ENCODE measurements at places on chromosomes 1 and 21. TPM values are rescaled to one million over a fixed set of nuclear protein-coding genes. Genes with fewer than 3 reads are reported as not detected.

Gene UTS2
- total RNA-seq = 8.0 TPM

GRCh38 chr21:45078877-45079281, 4.5 kb downstream of the ADARB1 start:
- H3K27me3 ChIP-seq = no peaks in the 10 kb centered on the region
- DNase-seq = peak; percentile 62
- peaks cover 68% of the 10 kb centered on the region for H3K4me1 ChIP-seq
- H3K36me3 ChIP-seq = no peaks in the 10 kb centered on the region

Gene PLEKHA6
- total RNA-seq = 0.17 TPM

DNA sequence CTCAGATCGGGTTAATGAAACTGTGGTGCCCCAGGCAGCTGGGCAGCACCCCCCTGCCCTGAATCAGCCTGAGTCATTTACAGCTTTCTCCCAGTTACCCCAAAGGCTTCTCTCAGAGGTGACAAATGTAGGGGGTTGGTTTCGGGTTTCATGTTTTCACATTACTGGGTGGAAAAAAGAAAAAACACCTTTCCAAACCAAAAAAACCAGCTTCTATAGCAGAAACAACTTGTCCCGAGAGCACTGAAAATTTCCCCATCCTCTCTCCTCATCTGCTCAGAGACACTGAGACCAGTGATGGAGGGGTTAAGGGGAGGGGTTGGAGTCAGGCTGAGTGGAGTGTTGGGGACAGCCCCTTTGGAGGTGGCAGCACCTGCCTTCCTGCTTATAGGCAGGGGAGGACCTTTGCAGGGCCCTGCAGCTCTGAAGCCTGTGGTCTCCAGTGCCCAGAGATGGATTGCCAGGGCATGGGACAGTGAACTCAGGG, 15.6 kb downstream of the UTP11 start:
- H3K4me3 ChIP-seq = no peak overlapping the region
- no peaks in the 10 kb centered on the region for H3K27me3 ChIP-seq
- DNase-seq = peak; percentile 63

Gene IGSF21
- not detected for total RNA-seq

Gene SLC44A5
- 1.6 TPM for total RNA-seq

Gene IQGAP3
- total RNA-seq = 0.10 TPM

DNA sequence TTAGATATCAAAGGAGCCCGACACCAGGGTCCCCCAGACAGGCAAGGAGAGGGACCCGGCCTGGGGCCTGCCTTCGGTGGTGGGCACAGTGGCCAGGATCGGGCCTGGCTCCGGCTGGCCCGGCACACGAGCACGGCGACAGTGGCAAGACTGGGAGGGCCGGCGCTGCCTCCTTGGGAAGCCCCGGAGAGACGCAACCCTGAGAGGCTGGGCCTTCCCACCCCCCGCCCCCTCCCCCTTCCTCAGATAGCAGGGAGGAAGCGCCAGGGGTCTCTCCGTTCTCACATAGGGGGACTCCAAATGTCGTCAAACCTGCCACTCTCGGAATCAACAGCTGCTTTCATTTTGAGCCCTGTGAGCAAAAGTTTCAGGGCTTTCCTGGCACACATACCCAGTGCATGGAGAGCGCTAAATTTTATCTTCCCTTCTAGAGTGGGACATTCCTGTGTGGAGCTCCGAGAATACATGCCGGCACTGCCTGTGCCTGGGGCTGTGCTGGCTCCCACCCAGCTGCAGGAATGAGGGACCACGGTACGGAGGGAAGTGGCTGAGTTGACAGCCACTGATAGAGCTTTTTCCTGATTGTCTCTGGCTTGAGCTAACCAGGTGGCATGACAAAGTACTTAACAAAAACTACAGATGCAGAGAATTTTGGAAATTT, 62.4 kb downstream of the CD247 start:
- H3K4me1 ChIP-seq = peaks cover 74% of the 10 kb centered on the region
- DNase-seq = peak; percentile 52
- peak overlapping the region; percentile 80 for H3K4me3 ChIP-seq
- peak overlapping the region; percentile 98 for H3K27ac ChIP-seq

Gene TCHHL1
- not detected for total RNA-seq

GRCh38 chr1:58204284-58204683, 342.2 kb downstream of the OMA1 start:
- no peaks in the 10 kb centered on the region for H3K27me3 ChIP-seq
- no peaks in the 10 kb centered on the region for H3K4me1 ChIP-seq
- no peaks in the 10 kb centered on the region for H3K36me3 ChIP-seq
- no peak overlapping the region for H3K27ac ChIP-seq
- H3K4me3 ChIP-seq = no peak overlapping the region

Gene LCE3E
- not detected for total RNA-seq

DNA sequence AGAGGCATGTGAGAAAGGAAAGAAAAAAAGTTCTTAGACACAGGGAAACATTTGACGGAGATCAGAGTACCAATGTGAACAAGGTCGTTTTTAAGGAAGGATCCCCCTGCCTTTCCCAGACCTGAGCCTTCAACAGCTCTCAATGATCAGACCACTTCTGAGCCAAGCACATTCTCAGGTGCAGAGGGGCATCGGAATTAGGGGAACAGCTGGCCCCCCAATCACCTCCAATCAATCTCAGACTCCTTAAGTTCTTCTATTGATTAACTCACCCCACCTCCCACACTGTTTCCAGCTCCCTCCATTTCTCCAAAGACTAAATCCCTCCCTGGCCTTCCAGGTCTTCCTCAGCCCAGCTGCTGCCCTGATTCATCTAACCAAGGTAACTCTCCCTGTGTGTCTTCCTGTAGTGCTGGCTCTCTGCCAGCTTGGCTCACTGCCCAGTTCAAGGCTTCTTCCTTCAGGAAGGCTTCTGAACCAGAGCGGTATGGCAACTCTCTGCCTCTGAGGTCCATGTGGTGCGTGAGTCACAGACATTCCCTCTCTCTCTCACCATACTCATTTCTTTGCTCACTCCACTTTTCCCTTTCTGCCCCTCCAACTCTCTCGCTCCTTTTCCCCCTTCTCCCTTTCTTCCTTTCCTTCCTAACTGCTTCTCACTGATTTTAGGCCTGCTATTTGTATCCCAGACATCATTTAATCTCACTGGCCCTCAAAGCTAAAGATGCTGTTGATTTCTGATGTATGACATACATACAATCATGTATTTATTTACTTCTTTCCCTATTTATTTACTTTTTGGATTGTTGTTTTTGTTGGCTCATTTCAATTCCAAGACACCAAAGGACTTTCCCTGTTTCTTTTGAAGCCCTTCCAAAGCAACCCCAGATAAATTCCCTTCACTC, 18.1 kb downstream of the CFAP45 start:
- no peak for DNase-seq
- no peak overlapping the region for H3K4me3 ChIP-seq
- no peak overlapping the region for H3K27ac ChIP-seq
- no peaks in the 10 kb centered on the region for H3K36me3 ChIP-seq
- no peaks in the 10 kb centered on the region for H3K27me3 ChIP-seq
- no peaks in the 10 kb centered on the region for H3K4me1 ChIP-seq

GRCh38 chr21:31204801-31205200, 139.3 kb downstream of the TIAM1 start:
- H3K27me3 ChIP-seq = no peaks in the 10 kb centered on the region
- H3K4me3 ChIP-seq = no peak overlapping the region
- H3K27ac ChIP-seq = no peak overlapping the region
- no peaks in the 10 kb centered on the region for H3K36me3 ChIP-seq
- H3K4me1 ChIP-seq = no peaks in the 10 kb centered on the region
- no peak for DNase-seq

DNA sequence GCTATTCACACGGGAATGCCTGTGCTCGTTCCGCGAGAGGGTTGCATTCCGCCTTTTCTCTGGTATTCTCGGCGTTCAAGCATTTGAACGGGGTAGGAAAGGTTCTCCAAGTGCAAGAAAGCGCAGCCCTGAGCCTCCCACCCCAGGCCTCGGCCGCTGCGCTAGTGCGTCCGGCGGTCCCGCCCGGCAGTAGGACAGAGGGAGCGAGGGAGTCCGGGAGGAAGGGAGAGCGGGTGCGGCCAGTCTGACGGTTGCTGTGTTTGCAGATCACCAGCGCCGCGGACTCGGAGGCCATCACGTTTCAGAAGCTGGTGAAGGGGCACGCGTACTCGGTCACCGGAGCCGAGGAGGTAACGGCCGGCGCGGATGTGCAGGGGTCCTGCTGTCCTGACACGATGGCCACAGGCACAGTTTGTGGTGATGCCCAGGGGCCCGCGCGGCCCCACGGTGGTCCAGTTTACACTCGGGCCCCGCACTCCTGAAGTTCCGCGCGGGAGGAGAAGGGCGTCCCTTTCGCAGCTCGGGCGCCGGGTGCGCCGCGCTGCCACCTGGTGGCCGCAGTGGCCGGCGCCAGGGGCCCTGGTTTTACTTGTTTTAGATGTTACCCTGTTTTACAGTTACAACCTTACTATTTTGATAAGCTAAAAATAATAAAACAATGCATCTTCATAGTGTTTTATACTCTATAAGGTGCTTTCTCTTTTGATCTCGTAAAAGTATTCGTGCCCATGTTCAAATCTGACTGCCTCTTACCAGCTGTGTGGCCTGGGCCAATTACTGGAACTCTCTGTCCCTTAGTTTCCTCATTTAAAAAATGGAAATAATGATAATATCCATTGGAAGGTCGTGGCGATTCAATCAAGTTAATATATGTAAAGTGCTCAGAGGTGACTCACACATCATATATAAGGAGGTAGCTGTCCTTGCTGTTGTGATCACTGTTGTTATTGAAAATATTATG, 36.7 kb downstream of the CAPN2 start:
- peak; percentile 71 for DNase-seq
- peaks cover 15% of the 10 kb centered on the region for H3K4me1 ChIP-seq
- no peaks in the 10 kb centered on the region for H3K27me3 ChIP-seq
- H3K4me3 ChIP-seq = no peak overlapping the region

GRCh38 chr1:186511761-186512637, 51.1 kb upstream of the PDC start:
- no peak for DNase-seq
- H3K36me3 ChIP-seq = no peaks in the 10 kb centered on the region
- H3K27ac ChIP-seq = no peak overlapping the region
- no peaks in the 10 kb centered on the region for H3K27me3 ChIP-seq

DNA sequence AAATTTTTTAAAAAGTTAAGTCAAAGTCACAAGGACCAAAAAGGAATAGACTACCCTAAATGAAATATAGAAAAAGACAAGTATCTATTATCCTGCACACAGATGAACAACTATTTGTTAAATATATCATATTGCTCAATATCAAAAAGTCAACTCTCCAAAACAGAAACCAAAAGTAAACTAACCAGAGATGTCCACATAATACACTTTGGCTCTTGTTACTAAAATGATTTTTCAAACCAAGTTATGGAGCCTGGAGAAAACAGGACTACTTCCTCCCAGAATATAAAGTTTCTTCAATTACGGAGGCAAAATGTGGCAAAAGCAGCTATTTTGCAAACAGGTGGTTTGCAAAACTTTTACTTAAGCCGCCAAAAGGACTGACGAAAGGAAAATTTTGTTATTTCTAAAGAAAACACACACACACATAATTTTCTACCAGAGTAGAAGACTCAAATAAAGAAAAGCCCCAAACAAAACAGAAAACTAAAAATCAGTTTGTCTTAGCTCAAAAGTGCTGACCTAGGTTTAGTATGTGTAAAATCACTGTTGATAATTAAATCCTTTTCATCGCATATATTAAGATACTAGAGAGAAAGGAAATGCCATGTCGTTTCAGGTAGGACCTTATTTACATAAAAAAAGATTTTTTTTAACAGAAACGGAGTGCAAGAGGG, 1.1 kb downstream of the DPYD start:
- H3K27ac ChIP-seq = peak overlapping the region; percentile 88
- peaks cover 30% of the 10 kb centered on the region for H3K4me1 ChIP-seq
- no peaks in the 10 kb centered on the region for H3K27me3 ChIP-seq
- peak overlapping the region; percentile 99 for H3K4me3 ChIP-seq

DNA sequence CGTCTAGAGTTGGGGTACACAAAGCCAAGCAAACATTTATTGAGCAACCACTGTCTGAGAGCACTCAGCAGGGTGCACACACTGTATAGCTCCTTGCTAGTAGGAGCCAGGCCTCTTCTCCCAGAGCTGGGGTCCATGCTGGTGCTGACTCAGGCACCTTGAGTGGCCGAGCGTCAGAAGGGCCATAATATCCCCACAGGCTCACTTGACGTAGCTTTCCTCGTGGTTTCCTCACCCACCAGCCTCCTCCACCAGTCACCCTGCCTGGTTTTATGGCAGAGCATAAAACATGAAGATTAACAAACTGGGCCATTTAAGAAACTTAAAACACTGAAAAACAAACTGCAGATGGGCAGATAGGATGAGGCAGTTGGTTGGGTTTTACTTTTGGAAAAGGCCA, 361.5 kb downstream of the HHAT start:
- no peaks in the 10 kb centered on the region for H3K27me3 ChIP-seq
- no peaks in the 10 kb centered on the region for H3K4me1 ChIP-seq
- no peaks in the 10 kb centered on the region for H3K36me3 ChIP-seq

Gene S100A8
- total RNA-seq = not detected

- H3K36me3 ChIP-seq = no peaks in the 10 kb centered on the region
- no peak overlapping the region for H3K27ac ChIP-seq
- peaks cover 10% of the 10 kb centered on the region for H3K27me3 ChIP-seq
- H3K4me3 ChIP-seq = no peak overlapping the region
- no peak for DNase-seq
- no peaks in the 10 kb centered on the region for H3K4me1 ChIP-seq
These were observed 355.0 kb upstream of the DUSP10 start for GRCh38 chr1:222096883-222097282.

DNA sequence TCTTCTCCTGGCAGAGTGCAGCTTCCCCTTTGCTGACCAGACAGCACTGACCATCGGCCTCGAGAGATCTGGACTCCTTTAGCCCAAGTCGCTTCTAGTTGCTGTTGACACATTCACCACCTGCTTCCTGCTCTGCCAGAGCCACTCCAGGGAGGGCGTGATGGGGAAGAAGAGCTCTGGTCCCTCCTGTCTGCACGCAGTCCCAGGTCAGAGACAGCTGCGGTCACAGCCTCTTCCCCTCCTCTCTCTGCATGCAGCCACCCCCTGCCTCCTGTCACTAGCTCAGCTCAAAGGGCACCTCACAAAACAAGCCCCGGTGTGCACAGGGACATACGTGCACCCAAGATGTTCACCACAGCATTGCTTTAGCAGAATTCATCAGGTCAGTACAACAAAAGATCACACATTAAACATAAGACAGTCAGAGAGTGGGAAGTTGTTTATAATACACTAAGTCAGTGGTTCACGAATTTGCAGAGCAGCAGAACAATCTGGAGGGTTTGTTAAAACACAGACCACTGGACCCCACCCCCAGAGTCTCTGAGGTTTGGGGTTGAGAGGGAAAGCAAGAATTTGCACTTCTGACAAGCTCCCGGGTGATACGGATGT, 132.9 kb downstream of the SYF2 start:
- H3K27me3 ChIP-seq = no peaks in the 10 kb centered on the region
- no peak for DNase-seq
- H3K4me1 ChIP-seq = peaks cover 16% of the 10 kb centered on the region
- H3K27ac ChIP-seq = no peak overlapping the region

Gene TBX19
- total RNA-seq = 3.8 TPM

DNA sequence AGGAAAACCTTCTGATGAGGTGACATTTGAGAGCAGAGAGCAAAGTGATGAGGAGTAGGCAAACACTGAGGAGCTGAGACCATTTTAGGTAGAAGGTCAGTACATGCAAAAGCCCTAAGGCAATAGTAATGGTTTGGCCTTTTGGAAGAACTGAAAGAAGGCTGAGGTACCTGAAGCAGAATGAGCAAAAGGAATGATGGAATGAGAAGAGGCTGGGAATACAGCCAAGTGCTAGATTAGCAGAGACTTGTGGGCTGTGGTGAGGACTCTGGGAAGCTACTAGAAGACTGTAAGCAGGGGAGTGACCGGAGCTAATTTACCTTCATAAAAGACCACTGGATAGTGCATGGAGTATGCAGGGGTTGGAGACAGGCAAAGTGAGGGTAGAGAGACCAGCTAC, 77.9 kb downstream of the GFI1 start:
- no peaks in the 10 kb centered on the region for H3K36me3 ChIP-seq
- H3K4me3 ChIP-seq = no peak overlapping the region
- no peak overlapping the region for H3K27ac ChIP-seq
- no peak for DNase-seq
- H3K4me1 ChIP-seq = peaks cover 20% of the 10 kb centered on the region

Data from CD4-positive, CD25-positive, alpha-beta regulatory T cell (primary cell).